Omental fat pad (tissue), 4 donors: ENCODE measurements at places on chromosomes 1 and 21.

- DNase-seq = no peak
These were observed 70.3 kb downstream of the VPS26C start for GRCh38 chr21:37196847-37197246.

- no peak for DNase-seq
These were observed 13.7 kb downstream of the MRAP start for GRCh38 chr21:32312326-32312725.

- DNase-seq = no peak
These were observed 11.7 kb downstream of the MX1 start for GRCh38 chr21:41437729-41438128.

GRCh38 chr1:21857840-21858670, 46.0 kb downstream of the LDLRAD2 start:
- DNase-seq = no peak

DNA sequence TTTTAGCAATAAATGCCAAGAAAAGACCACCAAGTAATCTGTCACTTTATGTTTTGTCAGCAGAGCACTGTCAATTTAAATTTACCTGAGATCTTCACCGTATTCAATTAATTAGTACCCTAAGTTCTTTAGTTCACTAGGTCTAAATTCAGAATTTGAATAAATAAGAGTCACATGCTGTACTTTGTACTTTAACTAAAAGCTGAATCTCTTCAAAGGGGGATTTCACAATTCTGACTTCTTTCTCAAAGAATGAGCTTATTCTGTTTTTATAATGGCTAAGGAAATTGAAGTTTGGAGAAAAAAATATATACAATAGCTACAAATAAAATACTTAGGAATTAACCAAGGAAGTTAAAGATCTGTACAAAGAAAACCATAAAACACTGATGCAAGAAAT, 2.1 kb upstream of the GNG5 start:
- DNase-seq = no peak

GRCh38 chr1:101745551-101746270, 251.0 kb downstream of the OLFM3 start:
- no peak for DNase-seq

GRCh38 chr1:248850536-248851251, 8.2 kb downstream of the ZNF692 start:
- no peak for DNase-seq

DNA sequence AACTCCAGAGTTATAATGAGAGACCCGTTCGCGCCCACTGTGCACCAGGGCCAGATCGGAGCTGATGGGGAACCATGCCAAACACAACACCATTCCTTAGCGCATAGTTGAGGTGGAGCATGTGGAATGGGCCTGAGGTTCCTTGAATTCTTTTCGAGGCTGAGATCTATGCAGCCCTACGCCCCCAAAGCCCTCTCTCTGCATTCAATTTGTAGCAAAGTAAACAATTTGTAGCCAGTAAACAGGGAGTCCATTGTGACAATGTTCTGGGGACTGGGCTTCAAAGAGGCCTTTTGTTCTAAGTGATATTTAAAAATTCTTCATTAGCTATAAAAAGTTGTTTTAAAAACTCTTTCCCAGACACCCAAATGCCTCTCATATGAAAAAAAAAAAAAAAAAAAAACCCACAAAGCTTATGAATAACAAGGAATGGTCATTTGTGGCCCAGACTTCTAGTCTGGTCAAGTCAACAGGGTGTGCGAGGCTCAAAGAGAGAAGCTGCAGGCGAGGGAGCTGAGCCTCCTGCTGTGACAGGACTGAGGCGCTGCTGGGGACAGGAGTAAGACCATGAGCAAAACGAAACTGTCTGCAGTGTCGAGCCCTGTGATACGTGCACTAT, 30.6 kb upstream of the KCNE2 start:
- no peak for DNase-seq

DNA sequence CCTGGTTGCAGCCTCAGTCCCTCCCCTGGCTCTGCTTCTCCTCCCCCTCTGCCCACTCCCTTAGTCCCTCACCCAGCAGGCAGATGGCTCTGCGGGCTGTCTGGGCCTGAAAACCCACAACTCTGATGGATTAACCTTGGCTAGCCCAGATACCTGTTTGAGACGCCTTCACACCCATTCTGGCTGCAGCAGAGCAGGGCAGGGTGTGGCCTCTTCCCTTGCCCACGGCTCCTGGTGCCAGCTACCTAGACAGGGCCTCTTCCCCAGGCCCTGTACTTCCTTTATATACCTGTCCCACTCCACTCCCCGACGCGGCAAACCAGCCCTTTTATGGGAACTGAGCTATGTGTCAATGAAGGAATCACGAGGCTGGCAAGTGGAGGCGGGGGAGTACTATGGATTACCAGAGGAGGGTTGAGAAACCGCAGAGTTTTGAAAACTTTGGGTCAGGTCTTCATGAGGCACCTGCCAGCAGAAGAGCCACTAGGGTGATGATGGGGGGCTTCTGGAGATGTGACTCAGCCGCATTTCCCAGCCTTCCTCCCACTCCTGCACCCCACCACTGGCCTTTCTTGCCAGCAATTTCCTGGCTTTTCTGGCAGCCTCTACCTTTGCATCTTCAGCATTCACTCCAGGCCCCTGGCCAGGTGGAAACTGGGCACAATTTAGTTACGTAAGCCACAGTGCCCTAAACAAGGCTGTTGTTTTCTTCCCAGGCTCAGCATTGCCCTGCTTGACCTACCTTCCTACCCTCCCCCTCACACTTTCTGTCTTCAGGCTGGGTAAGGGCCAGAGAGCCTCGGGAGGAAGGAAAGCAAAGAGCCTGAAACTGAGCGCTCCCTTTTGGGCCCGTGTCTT, at the start of gene CHI3L1:
Gene CHI3L1 (minus strand): TSS at position 259 of the 858 bp plus-strand sequence. CDS start 81 bp downstream, at position 178.
- peak; percentile 80 for DNase-seq

DNA sequence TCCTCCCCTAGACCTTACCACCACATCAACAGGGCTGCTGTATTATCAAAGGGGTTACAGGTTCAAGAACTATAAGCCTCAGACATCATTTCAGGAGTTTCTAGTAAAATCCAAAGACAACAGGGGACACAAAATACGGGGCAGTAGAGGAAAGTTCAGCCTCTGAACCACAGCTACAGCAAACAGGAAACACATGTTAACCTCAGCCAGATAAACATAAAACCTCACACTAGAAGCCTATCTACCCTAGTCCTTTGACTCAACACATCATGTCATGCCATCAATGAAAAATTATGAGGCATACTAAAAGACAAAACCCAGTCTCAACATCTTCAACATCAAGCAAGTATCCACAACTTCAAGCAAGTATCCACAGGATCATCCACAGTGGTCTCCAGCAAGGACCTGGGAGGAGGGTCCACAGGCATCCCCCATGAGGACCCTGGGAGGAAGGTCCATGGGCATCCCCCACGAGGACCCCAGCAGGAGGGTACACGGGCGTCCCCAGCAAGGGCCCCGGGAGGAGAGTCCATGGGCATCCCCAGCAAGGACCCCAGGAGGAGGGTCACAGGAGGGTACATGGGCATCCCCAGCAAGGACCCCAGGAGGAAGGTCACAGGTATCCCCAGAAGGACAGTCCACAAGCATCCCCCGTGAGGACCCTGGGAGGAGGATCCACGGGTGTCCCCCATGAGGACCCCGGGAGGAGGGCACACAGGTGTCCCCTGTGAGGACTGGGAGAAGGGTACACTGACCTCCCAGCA, 440.0 kb downstream of the MATN1 start:
- no peak for DNase-seq

GRCh38 chr1:231882790-231883189, 256.2 kb downstream of the DISC1 start:
- DNase-seq = no peak

DNA sequence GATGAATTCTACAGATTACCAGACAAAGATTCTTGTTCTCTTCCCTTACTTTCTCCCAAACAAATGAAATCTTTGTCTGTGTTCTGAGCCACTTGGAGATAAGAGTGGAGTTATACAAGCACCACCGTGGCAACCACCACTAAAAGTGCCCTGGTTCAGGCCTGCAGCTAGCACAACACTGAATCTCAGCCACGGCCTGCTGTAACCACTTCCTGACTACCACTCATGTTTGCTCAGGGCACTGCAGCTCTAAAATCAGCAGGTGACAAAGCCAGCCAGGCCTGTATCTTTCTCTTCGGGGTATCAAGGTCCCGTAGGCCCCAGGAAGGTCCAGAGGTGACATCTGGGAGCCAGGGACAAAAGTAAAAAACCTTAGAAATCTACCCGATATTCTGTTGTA, 3.2 kb upstream of the OR2T6 start:
- DNase-seq = no peak

GRCh38 chr1:209072481-209072880, 511.0 kb upstream of the CAMK1G start:
- DNase-seq = no peak

DNA sequence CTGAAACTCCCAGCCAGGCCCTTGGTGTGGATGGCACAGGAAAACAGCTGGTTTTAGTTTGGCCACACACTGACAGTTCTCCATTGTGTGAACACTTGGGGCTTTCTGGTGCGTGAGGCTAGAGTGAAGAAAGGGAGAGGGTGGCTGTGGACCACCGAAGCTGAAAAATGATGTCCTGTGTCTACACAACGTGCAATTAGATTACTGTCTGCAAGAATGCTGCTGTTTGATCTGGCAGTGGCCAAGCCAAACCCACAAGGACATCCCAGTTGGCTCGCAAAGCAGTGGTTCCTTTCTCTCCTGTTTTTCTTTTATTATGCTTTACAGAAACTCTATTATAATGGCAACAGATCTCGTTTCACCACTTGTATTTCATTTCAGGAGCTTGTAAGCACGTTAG, 58.9 kb downstream of the ERG start:
- no peak for DNase-seq

GRCh38 chr1:75672528-75673393, 51.7 kb upstream of the ACADM start:
- DNase-seq = no peak

DNA sequence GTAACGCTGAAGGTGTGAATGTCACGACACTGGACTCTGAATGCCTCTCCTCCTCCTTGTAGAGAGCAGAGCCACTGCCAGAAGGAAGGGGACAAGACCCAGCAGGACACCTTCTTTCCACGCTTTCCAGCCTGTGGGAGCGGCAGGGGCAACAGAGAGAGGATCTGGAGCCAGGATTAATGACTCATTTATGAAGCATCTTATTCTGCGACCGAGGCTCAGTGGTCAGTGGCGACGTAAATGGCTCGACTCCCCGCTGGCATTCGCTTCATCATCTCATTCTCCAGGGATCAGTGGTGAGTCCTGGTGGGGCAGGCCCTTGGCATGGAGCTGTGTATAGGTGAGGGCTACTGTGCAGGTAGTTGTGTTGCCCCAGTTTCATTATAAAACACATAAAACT, 4.6 kb downstream of the SLC37A1 start:
- DNase-seq = no peak

GRCh38 chr1:104795931-104796330, 1046.2 kb downstream of the AMY1C start:
- no peak for DNase-seq

- no peak for DNase-seq
These were observed 70.0 kb downstream of the KCTD3 start for GRCh38 chr1:215637041-215637573.

GRCh38 chr1:175941164-175941563, 197.8 kb upstream of the TNR start:
- no peak for DNase-seq

GRCh38 chr21:29195981-29196669, 65.7 kb downstream of the MAP3K7CL start:
- peak; percentile 58 for DNase-seq

GRCh38 chr1:53562291-53562980, 103.2 kb downstream of the DMRTB1 start:
- no peak for DNase-seq
